ENCODE measurements at places on chromosomes 13 and 19.

DNA sequence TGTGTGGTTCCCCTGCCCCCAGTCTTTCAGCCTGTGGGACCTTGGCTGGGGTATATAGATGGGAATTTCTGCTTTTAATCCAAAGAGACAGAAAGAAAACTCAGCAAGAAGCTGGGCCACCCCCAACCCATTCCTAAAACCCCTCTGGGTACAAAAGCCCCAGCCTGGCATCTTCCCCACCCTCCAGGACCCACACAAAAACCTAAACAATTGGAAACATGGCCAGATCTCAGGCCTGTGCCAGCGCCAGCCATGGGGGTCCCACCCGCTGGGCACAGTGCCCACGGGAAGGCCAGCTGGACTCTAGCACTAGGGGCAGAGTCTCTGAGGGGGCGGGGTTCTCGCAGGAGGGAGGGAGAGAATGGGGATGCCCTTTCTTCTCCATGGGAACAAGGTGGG is 8.6 kb downstream of the LYL1 start:
- no peak for DNase-seq

DNA sequence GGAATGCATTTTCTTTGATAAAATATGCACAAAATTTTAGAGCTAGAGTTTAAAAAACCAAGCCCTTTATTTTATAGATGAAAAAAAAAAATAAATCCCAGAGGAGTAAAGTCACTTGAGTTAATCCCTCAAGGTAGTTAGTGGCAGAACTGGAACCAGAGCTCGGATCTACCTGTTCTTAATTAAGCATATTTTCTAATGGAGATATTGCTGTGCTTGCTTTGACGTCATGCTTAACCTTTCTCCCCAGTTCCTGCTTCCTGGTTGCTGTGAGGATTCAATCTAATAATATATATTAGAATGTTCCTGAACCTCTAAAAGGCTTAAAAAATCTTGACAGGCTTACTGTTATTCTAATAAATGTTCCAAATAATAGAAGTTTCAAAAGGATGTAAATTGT is 300.6 kb upstream of the KLF12 start:
- DNase-seq = no peak

DNA sequence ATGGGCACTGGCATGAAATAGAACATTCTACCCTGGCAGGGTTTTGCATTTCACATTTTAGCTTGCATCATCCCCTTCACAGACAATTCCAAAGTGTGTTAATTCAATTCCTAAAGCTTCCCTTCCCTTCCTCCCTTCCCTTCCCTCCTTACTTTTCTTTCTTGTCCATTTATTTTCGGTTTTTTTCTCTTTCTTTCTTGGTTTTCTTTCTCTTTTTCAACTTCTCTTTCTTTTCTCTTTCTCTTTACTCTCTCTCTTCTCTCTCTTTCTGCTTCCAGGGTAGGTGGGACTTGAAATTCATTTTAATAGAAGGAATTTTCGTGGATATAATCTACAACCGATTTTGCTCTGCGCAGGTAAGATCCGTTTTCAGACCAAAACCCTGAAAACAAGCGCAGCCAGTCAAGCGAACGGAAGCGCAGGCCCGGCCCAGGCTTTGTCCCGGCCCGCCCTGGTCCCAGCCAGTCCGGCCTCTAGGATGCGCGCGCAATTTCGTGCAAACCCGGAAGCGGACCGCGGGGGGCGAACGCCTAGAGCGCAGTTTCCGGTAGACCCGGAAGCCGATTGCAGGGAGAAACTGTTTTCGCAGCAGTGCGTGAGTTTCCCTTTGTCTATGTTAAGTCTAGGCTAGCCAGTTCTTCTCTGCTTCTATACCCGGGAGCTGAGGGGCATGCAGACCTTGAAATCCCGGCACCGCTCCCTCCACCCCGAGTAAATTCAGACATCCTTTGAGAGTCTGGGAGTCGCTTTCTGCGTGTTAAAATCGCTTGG is at the start of gene ZNF528:
TSS of gene ZNF528 (plus strand) at position 540 of the 771 bp plus-strand sequence. CDS start 4,165 bp downstream, outside the sequence.
- DNase-seq = peak; percentile 94

GRCh38 chr19:19405971-19406877 is 749 bp downstream of the GATAD2A start:
- DNase-seq = no peak

DNA sequence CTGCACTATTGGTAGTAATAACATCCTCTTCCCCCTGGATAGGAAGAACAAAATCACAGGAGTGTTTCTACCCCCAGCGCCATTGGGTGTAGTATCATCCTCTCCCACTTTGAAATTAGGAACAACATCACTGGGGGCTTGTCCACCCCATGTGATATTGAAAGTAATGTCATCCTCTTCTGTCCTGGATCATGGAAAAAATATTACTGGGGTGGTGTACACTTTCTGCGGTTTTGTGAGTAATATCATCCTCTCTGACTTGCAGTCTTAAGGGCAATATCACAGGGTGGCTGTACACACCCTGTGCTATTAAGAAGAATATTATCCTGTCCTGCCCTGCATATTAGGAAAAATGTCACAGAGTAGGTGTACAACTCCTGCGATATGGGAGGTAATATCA is 4.9 kb upstream of the RGCC start:
- no peak for DNase-seq

DNA sequence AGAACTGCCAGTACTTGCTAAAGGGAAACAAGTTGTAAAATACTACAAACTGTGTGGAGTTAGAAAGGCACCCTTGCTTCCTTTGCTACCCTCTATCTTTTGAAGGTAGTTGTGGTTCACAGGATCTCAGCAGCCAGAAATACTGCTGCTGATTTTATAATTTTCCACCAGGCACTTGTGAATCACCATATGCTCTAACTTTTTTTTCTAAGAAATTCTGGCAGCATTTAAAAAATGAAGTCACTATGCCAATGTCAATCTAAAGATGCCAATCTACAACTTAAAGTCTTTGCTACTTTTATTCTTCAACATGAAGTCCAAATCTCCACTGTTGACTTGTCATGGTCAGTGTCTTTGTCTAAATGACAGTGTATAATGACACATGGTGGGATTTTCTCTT is 327.7 kb downstream of the ITGBL1 start:
- no peak for DNase-seq

DNA sequence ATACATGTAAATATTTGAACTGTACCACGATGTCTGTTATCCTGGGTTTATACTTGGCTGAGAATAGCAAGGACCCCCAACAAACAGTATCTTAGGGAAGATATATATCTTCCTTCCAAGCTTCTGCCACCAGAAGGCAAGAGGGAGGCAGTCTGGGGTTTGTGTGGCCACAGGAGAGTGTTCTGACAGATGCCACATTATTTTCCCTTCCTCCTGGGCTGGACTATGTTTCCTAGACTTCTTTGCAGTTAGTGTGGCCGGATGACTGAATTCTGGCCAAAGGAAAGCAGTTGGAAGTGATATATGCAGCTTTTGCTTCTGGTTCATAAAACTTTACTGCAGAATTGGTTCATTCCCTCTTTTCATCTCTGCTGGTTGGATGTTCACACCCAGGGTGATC is 39.9 kb upstream of the TMTC4 start:
- no peak for DNase-seq

GRCh38 chr13:49421391-49421790 is 22.5 kb downstream of the CAB39L start:
- no peak for DNase-seq

- DNase-seq = no peak
Measured at GRCh38 chr13:39013462-39013861, 22.8 kb upstream of the STOML3 start.

DNA sequence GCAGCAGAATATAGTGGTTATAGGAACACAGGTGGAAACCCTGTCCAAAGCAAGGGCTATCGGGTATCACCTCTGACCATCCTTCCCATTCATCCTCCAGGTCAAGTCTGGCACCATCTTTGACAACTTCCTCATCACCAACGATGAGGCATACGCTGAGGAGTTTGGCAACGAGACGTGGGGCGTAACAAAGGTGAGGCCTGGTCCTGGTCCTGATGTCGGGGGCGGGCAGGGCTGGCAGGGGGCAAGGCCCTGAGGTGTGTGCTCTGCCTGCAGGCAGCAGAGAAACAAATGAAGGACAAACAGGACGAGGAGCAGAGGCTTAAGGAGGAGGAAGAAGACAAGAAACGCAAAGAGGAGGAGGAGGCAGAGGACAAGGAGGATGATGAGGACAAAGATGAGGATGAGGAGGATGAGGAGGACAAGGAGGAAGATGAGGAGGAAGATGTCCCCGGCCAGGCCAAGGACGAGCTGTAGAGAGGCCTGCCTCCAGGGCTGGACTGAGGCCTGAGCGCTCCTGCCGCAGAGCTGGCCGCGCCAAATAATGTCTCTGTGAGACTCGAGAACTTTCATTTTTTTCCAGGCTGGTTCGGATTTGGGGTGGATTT is 2.1 kb upstream of the RAD23A start:
- no peak for DNase-seq

DNA sequence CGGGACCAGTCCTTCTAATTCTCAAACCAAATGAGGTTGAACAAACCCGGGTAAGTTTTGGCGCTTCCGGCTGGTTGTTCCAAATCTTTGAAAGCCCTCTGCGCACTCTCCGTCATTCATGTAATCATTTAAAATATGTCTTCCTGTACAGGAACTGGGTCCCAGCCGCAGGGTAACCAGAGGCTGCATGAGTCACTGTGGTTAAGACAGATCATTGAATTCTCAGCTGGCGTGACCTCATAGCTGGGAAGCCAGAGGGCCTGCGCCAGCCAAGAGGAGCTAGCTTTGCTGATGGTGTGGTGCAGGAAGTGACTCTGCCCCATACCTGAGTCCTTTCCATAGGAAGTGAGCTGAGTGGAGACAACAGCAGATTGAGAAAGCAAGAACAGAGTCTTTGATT is 135.2 kb downstream of the TSHZ3 start:
- peak; percentile 95 for DNase-seq

DNA sequence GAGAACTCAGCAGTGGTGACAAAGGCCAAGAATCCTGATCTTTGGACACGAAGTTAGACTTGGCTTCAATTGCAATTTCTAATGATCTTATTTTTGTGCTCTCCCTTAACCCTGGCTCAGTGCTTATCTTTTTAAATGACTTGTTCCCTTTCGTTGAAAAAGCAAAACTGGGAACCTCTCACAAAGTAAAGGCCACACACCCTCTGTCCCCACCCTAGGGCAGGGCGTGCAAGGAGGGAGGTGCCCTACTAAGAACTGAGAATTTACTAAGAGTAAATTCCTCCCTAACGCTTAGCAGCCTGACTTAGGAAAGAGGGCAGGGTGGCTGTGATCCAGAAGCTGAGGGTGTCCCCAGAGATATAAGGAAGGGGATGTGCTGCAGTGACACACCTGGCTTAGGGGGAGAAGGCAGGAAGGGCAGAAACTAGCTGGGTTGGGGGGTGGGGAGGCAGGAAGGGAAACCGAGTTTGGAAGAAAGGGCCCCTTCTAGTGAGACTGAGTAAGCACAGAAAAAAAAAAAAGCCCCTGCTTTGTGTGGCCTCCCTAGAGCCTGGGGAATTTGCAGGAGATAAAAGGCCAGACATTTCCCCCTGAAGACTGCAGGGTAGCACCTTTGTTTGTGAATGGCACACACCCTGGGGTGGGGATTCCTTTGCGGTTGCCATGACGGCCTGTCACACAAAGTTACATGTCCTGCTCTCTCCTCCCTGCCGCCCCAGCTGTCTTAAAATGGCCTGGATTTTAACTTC is 435.1 kb downstream of the EFNB2 start:
- DNase-seq = no peak

- DNase-seq = no peak
Measured at GRCh38 chr19:58387338-58388174, 487 bp downstream of the RPS5 start.

- DNase-seq = no peak
Measured at GRCh38 chr13:95121516-95121915, 179.7 kb downstream of the ABCC4 start.

DNA sequence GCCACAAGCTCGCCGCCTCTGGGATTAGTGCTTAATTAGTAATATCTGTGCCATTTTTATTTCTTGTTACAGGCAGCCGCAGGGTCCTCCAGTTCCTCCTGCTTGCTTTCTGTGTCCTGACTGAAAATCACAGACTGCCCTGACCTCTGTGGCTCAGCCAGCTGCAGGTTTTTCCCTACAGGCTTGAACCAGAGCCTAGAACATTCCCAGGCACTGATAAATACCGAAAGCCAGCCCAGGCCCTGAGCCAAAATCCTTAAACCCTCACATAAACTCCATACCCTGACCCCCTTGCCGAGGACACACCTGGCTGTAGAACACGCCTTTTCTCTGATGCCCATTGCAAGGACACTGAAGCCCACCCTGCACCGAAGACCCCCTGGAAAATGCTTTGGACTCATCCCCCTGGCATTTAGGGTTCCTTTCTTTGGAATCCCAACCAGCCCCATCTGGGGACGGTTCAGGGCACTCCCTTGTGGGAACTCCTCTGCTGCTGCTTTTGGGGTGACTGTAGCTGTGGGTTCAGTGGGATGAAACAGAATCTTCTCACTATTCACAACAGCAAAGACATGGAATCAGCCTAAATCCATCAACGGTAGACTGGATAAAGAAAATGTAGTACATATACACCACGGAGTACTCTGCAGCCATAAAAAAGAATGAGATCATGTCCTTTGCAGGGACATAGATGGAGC is 15.5 kb downstream of the DPP9 start:
- DNase-seq = no peak

GRCh38 chr19:32415246-32415645 is 9.7 kb downstream of the DPY19L3 start:
- no peak for DNase-seq

DNA sequence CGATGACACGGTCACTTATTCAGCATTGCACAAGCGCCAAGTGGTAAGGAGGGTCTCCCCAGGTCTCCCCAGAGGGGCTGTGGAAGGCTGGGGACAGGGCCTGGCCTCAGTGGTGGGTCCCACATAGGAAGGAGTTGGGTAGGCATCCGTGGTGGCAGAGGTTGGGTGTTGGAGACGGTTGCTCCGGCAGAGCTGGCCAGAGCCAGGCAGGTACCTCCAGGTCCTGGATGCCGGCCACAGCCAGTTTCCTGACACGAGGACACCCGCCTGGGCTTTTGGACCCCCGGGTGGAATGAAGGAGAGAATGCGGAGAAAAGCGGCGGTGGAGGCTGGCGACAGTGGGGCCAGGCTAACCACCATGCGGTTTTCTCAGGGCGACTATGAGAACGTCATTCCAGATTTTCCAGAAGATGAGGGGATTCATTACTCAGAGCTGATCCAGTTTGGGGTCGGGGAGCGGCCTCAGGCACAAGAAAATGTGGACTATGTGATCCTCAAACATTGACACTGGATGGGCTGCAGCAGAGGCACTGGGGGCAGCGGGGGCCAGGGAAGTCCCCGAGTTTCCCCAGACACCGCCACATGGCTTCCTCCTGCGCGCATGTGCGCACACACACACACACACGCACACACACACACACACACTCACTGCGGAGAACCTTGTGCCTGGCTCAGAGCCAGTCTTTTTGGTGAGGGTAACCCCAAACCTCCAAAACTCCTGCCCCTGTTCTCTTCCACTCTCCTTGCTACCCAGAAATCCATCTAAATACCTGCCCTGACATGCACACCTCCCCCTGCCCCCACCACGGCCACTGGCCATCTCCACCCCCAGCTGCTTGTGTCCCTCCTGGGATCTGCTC is 1.3 kb upstream of the FFAR1 start:
- DNase-seq = no peak

All from lower leg skin (tissue), 4 donors.